Gastrocnemius medialis (tissue), 4 donors: ENCODE measurements at places on chromosomes 4 and X. TPM values are rescaled to one million over a fixed set of nuclear protein-coding genes. Genes with fewer than 3 reads are reported as not detected.

DNA sequence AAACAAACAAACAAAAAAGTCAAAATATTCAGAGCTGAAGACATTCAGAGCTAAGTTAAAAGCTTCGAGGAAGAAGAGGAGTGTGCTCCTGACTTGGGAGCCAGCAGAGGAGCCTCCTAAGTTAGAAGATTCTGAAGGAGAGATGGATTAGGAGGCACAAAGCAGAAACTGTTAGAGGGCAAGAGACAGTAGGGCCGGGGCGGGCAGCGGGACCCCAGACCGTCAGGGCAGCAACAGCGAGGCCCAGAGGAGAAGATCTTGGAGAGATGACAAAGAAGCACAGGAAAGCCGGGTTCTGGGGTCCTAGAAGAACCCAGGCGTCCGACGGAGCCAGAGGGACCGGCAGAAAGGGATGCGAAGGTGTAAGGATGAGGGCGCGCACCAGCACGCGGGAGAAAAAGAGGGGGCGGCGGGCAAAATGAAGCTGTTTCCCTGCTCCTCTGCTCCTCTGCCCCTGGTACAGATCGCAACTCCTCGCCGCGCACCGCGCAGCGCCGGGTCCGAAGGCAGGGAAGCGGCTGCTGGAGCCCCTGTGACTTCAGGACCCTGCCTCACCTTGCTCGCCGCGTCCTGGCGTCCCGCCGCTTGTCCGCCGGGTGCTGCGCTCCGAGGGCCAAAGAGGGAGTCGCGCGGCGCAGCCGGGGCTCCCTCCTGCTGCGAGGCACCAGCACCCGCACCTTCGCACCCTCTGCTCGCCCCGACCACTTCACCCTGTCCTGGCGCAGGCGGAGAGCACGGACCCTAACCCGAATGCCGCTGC, 477 bp downstream of the KLHL13 start:
- H3K27me3 ChIP-seq, result no peaks in the 10 kb centered on the region
- peak overlapping the region; percentile 71 for H3K4me3 ChIP-seq
- DNase-seq, result no peak
- no peaks in the 10 kb centered on the region for H3K36me3 ChIP-seq
- H3K4me1 ChIP-seq, result no peaks in the 10 kb centered on the region
- peak overlapping the region; percentile 71 for H3K27ac ChIP-seq

The FRAS1 gene
- 0.64 TPM for total RNA-seq

DNA sequence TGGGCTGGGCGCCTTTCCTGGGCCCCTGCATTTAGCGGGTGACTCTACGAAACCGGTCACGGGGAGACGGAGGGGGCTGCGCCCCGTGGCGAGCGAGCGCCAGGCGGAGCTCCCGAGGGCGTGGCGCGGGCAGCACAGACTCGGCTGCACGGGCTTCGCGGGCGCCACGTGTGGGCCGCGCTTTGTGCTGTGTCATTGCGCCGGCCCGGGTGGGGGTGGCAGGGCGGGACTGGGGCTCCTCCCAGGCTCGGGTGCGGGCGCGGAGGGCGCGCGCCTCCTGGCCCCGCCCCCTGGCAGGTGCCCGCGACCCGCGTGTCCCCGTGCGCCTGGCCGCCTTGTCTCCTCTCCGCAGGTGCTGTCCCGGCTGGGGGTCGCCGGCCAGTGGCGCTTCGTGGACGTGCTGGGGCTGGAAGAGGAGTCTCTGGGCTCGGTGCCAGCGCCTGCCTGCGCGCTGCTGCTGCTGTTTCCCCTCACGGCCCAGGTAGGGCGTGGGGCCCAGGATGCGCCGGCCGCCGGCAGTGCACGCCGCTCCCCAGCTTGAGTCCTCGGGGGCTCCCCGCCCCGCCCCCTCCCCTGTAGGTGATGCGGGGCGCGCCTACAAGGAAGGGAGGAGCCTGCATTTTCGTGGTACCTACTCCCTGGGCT, 651 bp downstream of the UCHL1 start:
- H3K27ac ChIP-seq, result no peak overlapping the region
- H3K36me3 ChIP-seq, result no peaks in the 10 kb centered on the region
- peaks cover 5% of the 10 kb centered on the region for H3K4me1 ChIP-seq
- peak overlapping the region; percentile 53 for H3K4me3 ChIP-seq
- peaks cover 29% of the 10 kb centered on the region for H3K27me3 ChIP-seq
- peak; percentile 26 for DNase-seq

DNA sequence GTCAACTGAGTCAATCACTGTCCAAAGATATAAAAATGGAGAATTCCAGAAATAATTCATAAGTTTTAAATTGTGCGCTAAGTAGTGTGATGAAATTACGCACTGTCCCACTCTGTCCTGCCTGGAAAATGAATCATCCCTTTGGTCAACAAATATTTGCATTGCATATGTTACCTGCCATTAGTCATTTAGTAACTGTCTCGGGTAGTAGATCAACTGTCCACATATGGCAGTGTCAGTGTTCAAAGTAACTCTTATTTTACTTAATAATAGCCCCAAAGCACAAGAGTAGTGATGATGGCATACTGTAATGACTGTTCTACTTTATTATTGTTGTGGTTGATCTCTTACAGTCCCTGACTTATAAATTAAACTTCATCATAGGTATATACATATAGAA, 3.4 kb downstream of the YTHDC1 start:
- no peak for DNase-seq
- no peak overlapping the region for H3K4me3 ChIP-seq
- peaks cover 63% of the 10 kb centered on the region for H3K4me1 ChIP-seq
- no peak overlapping the region for H3K27ac ChIP-seq
- H3K36me3 ChIP-seq, result no peaks in the 10 kb centered on the region

DNA sequence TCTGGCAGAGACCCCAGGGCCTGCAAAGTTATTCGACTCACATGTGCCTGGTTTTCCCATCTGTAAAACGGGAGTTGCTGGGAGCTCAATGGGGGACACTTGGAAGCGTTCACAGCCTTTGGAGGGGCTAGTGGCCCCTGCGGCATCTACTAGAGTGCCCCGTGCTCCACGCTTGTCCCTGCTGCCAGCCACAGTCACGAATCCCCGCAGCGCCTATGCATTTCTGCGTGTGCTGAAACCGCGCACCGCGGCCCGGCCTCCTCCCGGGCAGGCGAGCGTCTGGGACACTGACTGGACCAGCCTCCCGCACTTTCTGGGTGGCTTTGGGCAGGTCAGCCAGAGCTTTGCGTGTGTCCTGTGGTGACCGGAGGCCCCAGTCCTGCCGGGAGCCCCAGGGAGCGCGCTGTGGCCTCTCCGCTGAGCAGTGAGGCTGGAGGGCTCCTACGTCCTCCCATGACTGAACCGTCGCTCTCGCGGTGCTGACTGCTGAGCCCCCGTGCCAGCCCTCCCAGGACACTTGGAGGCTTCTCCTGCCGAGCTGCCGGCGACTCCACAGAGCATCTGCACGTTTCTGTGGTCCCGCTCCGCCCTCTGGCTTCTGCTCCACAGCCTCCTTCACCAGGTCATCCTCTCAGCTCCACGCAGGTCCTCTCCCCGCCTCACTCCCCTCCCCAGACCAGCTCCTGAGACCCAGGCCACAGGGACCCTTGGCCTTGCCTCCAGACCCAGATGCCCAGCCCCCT, 36.3 kb downstream of the PIGG start:
- DNase-seq, result no peak
- H3K27me3 ChIP-seq, result no peaks in the 10 kb centered on the region
- H3K36me3 ChIP-seq, result no peaks in the 10 kb centered on the region
- H3K4me1 ChIP-seq, result no peaks in the 10 kb centered on the region
- H3K4me3 ChIP-seq, result no peak overlapping the region

GRCh38 chr4:188660796-188661195, 521.6 kb downstream of the TRIML1 start:
- no peaks in the 10 kb centered on the region for H3K27me3 ChIP-seq
- no peak for DNase-seq
- H3K4me3 ChIP-seq, result no peak overlapping the region
